SHP77 (cell line): ENCODE measurements at places on chromosomes 6 and 20.

DNA sequence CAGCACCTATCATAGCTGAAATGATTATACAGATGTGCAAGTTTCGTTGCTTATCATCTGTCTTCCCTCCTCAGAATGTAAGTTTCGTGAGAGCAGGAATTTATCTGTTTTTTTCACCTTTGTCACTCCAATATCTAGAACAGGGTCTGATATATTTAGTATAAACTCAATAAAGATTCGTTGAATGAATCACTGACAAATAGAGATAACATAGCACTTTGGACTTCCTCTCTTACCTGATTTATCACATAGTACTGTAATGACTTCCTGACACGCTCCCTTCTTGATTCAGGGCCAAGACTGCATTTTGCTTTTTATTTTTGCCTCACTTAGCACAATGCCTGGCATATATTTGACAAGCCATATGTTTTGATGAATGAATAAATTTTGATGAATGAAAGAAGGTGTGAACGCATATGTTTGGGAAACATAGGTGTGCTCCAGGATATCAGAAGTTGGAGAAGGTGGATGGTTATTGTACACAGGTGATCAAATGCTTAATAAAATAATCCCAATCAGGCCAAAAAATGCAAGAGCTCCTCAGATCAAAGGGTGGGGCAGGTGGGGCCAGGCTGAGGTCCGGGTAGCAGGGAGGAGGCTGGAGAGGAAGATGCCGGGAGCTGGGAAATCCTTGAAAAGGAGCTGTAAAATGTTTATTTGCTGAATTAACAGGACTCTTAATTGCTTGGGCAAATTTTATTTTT, 33.0 kb downstream of the PIM1 start:
- no peak for DNase-seq

DNA sequence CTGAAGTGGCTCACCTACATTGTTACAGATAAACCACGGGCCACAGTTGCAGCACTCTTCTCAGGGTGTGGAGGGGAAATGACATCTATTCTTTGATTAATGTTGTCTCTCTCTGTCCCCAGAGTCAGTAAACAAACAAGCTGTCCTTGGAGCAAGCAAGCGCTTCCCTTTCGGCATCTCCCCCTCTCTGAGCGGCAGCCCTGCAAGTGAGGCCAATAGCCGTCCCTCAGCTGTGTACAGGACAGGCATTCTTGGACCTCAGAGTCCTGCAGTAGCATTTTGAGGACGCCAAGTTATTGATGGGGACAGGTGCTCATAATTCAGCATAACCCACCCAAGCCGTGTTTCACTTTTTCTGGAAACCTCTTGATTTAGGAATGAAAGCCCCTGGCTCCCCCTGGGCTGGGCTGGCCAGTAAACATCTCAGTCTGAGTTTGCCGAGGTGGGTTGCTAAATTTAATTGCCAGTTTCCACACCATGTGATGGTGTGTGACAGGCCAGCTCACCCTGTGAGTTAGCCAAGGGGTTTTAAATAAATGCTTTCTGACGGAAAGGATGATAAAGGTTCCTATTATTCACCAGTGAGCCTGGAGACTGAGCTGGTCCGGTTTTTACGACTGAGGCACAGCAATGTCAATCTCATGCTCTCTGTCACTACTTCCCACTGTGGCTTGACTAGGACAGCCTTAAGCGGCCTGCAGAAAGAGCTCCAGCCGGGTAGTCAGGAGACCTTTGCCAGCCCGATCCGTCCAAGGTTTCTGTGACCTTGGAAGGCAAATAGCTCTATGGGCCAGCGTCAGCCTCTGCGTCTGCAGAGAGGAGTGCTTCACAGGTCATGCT, 214.8 kb upstream of the RREB1 start:
- no peak for DNase-seq

DNA sequence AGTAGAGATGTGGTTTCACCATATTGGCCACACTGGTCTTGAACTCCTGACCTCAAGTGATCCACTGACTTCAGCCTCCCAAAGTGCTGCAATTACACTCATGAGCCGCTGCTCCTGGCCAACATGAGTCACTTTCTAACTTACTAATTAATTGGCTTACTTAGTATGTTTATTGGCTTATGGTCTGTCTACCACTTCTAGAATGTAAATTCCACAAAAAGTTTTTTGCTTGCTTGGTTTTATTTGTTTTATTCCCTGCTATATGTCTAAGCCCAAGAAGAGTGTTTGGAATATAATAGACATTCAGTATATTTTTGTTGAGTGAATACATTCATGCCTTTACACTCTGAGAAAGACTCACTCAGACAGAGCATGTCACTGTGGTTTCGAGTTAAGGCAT, 86.0 kb downstream of the SAMD3 start:
- no peak for DNase-seq

DNA sequence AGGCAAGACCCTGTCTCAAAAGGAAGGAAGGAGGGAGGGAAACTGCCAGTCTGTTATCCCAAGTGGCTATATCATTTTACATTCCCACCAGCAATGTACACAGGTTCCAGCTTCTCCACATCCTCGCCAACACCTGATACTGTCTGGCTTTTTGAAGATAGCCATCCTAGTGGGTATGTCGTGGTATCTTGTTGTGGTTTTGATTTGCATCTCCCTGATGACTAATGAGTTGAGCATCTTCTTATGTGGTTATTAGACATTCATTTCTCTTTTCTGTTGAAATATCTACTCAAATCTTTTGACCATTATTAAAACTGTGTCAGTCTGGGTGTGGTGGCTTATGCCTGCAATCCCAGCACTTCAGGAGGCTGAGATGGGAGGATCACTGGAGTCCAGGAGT, 47.9 kb upstream of the ARID1B start:
- no peak for DNase-seq

- DNase-seq: no peak
These were observed 109.2 kb downstream of the ARID1B start for GRCh38 chr6:156886409-156886808.

DNA sequence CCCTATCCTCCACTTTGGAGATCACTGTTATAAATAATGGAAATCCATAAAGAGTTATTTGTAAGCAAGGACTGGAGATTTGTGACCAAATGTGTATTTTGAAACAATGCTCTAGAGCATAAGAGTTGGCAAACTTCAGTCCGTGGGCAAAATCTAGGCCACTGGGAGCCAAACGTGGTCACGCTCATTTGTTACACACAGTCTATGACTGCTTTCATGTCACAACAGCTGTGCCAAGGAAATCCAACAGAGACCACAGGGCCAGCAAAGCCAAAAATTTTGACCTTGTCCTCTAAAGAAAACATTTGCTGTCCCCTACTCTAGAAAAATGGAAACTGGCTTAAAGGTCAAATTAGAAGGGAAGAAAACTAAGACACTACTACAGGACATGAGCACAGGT, 7.9 kb downstream of the ZNF334 start:
- no peak for DNase-seq

DNA sequence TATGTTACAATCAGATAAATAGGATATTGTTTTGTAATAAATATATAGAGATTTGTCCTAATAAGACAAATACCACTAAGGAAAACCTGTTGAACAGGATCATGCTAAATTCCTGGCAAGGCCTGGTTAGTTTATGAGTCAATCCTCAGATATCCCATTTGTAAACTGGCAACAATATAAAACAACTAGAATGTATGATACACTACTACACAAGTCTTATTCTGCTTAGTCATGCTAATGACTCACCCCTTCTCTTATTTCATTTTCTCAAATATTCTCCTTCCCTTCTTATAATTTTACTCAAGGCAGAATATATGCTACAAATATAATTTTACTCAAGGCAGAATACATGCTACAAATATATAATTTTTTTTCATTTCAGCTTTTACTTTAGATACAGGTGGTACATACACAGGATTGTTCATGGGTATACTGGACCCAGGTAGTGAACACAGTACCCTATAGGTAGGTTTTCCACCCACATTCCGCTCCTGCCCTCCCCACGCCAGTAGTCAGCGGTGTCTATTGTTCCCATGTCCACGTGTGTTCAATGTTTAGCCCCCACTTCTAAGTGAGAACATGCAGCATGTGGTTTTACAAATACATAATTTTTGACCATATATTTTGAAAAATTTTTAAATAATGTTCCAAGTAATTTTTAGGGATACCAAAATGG, 6.3 kb downstream of the OSER1 start:
- DNase-seq: no peak
